MG63 (cell line): ENCODE measurements at places on chromosomes 7 and 10. TPM values are rescaled to one million over a fixed set of nuclear protein-coding genes. Genes with fewer than 3 reads are reported as not detected.

VSTM4 gene
- 1.7 and 2.8 TPM in 2 replicates for total RNA-seq

SFRP4 gene
- 13.1 and 16.3 TPM in 2 replicates for total RNA-seq

HBP1 gene
- 24.0 and 26.8 TPM in 2 replicates for total RNA-seq

ANKRD7 gene
- not detected in 2 replicates for total RNA-seq

FAM25C gene
- 4.6 TPM in 1 of 2 replicates, not detected in the other for total RNA-seq
